Activated naive CD4-positive, alpha-beta T cell treated with anti-CD3 and anti-CD28 coated beads, Interleukin-2, amount 50 U/mL, for 16 hours (primary cell): ENCODE measurements at places on chromosomes 3 and 15.

- no peak for DNase-seq
These were observed 74.7 kb downstream of the ZBBX start for GRCh38 chr3:167305340-167305890.

- no peak for DNase-seq
These were observed 30.0 kb downstream of the RUBCN start for GRCh38 chr3:197706658-197707057.

DNA sequence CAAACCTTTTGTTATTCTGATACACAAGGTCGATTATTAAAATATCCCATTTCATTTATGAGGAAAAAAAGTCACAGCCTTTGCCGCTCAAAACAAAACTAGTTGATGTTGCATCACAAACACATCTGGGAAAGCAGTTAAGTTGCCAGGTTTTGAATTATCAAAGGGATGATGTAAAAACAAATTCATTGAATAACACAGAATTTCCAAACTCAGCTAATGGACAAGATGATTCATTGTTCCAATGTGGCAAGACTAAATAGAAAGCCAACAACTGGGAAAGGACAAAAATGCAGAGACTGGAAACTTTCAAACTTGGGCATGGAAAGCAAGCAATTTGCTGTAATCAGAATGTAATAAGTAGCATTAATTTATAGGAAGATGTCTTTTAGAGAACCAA, 610.0 kb upstream of the ZNF385D start:
- DNase-seq: no peak

DNA sequence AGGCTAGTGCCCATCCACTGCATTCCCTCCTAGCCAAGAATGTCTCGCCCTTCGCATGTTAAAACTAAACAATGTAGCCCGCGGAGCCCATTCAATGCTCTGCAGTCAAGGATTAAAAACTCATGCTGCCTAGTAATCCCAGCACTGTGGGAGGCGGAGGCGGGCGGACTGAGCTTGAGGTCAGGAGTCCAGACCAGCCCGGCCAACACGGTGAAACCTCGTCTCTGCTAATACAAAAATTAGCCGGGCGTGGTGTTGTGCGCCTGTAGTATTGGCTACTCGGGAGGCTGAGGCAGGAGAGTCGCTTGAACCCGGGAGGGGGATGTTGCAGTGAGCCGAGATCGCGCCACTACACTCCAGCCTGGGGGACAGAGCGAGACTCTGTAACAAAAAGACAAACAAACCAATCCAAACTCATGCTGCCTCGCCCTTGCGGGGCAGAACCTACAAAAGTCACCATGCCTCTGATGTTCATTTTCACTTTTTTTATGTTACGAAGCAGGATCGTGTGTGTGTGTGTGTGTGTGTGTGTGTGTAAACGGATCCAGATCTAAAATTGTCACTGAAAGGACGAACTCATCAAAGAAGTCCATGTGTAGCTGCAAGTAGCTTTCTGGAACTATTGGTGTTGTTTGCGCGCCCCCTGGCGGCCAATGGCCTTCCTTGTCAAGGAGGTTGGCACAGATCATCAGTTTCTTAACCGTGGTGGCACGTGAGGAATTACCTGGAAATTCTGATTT, 54.8 kb upstream of the SPESP1 start:
- DNase-seq: peak; percentile 92

GRCh38 chr15:78461171-78461888, 23.3 kb downstream of the IREB2 start:
- DNase-seq: no peak

DNA sequence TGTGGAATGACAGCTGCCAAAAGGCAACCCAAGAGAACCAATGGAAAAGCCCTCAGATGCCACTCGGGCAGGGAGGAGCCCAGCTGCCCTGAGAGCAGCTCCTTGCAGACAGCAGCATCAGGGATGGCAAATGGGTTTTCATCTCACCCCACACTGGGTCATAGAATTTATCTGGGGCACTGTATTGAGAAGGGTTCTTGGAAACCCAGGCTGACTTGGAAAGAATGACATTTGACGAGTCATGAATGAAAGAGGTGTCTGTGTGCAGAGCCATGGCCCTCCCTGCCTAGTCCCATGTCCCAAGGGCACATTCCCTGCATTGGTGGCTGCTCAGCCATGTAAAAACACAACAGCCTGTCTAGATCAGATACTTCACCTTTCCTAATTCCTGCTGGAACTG, 157.9 kb upstream of the BHLHE40 start:
- peak; percentile 20 for DNase-seq

DNA sequence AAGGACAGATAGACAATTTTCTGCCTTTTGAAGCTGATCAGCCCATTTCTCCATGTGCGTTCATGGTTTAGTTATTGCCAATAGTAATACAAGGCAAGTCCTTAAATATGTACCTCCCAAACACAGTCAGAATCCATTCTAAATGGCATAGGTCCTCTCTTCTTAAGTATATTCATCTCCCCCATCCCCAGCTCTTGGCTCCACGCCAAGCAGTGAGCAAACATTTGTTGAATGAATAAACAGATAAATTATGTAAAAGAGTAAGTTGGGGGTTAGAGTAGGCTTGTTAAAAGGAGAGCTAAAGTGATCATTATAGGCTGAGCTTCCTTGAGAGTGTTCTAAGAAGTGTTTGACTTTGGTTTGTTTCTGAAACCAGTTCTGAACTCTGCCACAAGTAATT, 241.3 kb downstream of the ITPR1 start:
- no peak for DNase-seq

GRCh38 chr15:43509660-43510199, 7.7 kb upstream of the MAP1A start:
- no peak for DNase-seq

DNA sequence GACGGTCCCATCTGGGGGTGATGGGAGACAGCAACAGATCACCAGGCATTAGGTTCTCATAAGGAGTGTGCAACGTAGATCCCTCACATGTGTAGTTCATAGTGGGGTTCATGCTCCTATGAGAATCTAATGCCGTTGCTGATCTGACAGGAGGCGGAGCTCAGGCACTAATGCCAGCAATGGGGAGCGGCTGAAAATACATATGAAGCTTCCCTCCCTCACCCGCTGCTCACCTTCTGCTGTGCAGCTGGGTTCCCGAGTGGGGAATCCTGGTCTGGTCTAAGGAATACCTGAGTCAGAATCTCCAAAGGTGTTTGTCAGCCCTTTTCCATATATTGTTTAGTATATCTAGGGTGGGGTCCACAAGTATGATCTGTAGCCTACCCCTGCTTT, 52.3 kb downstream of the CHD2 start:
- no peak for DNase-seq

DNA sequence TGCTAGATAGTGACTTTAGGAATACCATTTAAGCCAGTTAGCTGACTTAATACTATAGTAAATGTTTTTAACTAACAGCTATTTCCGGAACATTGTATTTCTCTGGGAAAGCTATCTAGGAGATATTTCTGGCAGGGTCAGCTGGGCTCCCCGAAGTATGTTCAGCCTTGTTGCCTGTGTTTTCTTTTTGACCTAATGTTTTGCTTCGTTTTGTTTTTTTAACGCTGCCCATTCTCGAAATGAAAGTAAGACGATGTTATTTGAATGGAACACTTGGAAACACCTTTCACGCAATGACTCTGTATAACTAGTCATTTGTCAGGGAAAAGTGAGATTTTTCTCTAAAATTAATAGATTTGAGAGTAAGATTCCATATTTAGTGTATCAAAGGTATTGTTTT, 702.9 kb upstream of the NAALADL2 start:
- no peak for DNase-seq

GRCh38 chr3:111285694-111286093, 214.1 kb downstream of the NECTIN3 start:
- no peak for DNase-seq

GRCh38 chr15:37122703-37123102, 22.4 kb upstream of the MEIS2 start:
- DNase-seq: no peak

- DNase-seq: no peak
These were observed 31.7 kb downstream of the EDEM1 start for GRCh38 chr3:5219216-5219615.

DNA sequence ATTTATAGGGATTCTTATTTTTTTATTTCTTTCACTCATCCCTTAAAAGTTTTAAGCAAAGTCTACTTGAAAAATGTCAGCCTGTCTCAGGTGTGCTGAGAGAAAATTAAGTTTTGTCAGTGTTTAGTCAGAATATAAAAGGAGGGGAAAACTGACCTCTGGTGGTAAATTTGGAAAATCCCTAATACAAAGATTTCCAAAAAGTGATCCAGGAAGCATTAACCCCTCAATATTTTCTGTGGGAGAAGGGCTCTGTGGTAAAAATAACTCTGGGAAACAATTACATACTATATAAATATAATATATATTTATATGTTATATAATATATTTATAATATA, 41.0 kb upstream of the FRMD4B start:
- no peak for DNase-seq

- no peak for DNase-seq
These were observed 113.1 kb upstream of the NECTIN3 start for GRCh38 chr3:110958313-110959147.

DNA sequence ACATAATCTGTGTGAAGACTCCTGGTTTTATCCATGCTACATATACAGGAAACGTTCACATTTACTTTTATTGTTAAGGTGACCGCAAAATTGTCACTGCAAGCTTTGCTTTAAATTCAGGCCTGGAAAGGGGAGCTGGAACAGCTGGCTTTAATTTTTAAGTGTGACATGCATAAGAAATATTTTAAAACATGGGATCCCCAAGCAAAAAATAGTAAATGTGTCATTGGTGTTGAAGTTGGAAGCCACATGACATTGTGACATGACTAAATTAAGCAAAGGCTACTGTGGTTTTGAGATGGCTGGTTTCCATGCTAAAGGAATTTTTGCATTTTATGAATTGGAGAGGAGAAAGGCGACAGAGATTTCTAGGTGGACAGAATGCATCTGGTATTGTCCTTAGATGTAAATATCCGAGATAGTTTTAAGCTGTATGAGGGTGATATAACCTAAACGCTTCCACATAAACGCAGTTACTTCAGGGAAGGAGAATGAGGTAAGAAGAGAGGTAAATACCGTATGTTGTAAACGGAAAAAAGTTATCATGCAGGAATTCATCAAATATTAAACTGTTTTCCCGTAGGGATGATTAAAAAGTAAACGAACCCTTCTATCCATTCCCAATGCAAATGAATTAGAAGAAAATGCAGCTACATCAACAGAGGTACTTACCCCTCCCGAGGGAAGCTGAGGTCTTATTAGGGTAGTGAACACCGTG, 927 bp upstream of the FYTTD1 start:
- DNase-seq: no peak

- no peak for DNase-seq
These were observed 6.6 kb downstream of the SPCS1 start for GRCh38 chr3:52712291-52713212.

DNA sequence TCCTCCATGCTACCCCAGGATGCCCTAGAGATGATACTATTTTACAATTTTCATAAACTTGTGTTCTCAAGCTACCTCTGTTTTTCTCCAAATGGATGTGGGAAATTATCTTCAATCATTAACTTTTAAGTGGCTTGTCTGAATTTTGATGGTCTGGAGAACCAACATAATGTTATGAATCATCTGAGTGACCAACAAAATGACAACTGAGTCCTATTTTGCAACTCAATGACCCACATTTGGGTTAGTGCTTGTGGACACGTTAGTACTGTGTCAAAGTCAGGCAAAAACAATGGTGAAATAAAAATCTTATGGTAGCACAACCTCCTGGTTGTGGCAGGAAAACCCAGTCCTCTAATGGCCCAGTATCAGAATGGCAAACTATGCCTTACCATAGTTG, 352.4 kb upstream of the ZNF385D start:
- no peak for DNase-seq

GRCh38 chr3:72696815-72697214, 151.4 kb downstream of the SHQ1 start:
- DNase-seq: no peak

- no peak for DNase-seq
These were observed 48.7 kb downstream of the NUP210 start for GRCh38 chr3:13371100-13372075.

GRCh38 chr3:42077785-42078184, 13.4 kb upstream of the TRAK1 start:
- no peak for DNase-seq

DNA sequence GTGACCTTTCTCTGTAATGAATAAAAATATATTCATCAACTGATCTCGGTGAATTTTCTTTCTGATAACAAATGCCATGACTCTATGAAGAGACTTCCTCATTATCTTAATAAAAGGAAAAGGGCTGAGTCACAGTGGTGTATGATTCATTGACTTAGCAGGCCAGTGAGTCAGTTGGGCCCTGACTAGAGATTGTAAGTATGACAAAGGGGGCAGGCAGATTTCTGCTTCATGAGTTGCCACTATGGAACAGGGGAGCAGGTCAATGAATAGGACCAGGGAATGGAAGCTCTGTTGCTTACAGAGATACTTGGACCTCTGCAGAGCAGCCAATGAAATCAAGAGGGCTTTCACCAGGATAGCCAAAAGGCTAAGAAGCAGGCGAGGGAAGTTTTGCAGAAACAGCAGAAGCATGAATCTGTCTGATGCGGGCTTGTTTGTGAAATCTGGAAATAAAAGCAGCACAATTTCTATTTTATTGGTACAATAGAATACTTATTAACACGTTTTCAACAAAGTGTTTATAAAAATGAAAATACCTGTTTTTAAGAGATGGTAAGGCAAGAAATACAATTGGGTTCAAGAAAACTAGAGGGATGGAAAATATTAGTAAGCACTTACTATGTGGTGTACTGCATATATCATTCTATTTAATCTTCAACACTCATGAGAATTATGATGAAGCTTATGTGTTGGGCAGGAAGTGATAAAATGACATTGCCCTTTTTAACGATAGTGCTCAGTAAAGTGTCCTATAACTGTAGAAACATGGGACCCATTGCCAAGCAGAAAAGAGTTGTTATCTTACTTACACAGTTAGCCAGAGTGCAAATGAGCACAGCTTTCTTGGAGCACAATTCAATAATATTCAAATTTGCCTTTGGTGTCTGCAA, 169.8 kb upstream of the MYRIP start:
- DNase-seq: no peak

- DNase-seq: no peak
These were observed 58.8 kb downstream of the ARNT2 start for GRCh38 chr15:80462836-80463512.

GRCh38 chr3:122091602-122092295, 36.6 kb downstream of the CD86 start:
- DNase-seq: no peak

- no peak for DNase-seq
These were observed 10.3 kb downstream of the ZBTB47 start for GRCh38 chr3:42663581-42664437.

GRCh38 chr15:65008983-65009382, 19.3 kb upstream of the SPG21 start:
- no peak for DNase-seq

DNA sequence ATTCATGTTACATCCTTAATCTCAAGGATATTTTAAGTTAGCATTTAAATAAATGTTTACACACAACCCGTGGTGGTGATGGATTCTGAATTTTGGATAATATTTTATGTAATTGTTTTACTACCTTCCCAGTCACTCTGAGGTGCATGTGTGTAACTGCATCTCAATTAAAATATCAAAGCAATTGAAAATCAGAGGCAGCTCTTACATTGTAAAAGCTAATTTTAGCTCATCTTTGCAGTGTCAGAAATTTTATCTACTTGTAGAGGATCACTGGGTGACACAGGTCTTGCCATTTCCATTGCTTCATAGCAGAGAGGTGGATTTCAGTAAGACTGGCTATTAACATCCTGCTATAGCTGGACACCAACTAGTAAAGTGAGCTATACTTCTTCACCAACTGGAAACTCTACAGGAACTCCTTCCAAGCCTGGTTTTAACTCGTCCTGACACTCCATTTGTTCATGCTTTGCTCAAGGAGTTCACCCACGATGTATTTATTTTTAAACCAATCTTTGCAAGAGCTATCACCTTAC, 19.6 kb upstream of the MITF start:
- DNase-seq: no peak
